Breast epithelium (tissue), 4 donors: ENCODE measurements at places on chromosomes 6 and 20.

DNA sequence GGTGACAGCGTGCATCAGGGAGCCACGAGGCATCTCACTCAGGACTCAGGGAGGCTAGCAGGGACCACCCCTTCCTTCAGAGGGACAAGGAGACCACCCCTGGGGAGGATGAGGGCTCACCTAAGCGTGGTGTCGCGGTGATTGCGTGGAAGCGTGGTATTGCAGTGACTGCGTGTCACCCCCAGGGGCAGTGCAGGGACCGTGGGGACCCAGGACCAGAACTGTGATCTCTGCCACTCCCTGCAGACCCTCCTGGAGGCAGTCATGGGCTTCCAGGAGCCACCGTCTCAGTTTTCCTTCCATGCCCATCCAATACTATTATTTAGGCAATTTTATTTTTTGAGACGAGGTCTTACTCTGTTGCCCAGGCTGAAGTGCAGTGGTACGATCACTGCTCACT is 147.1 kb downstream of the TAF4 start:
- DNase-seq = no peak

- DNase-seq = no peak
Observed at GRCh38 chr6:88013554-88013953, 34.1 kb upstream of the SPACA1 start.

DNA sequence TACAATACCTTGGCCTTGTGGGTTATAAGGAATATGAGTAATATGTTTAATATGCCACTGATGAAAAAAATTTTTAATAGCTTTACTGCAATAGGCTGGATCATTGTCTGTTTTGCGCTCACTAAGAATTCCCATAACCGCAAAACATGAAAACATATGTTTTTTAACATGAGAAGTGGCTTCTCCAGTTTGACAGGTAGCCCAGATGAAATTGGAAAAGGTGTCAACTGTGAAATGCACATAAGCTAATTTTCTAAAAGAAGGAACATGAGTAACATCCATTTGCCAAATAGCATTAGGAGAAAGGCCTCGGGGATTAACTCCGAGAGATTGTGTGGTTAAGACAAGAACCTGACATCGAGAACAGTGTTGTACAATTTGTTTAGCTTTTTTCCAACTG is 4.9 kb downstream of the GLYATL3 start:
- no peak for DNase-seq

GRCh38 chr6:162017536-162017935 is 710.0 kb downstream of the PRKN start:
- DNase-seq = no peak

- no peak for DNase-seq
Observed at GRCh38 chr6:157215717-157216116, 107.6 kb downstream of the TMEM242 start.

- no peak for DNase-seq
Observed at GRCh38 chr6:119179842-119180241, 101.4 kb upstream of the FAM184A start.

- peak; percentile 74 for DNase-seq
Observed at GRCh38 chr6:6781172-6781872, 192.8 kb downstream of the LY86 start.
